ENCODE measurements at places on chromosomes 4 and X. TPM values are rescaled to one million over a fixed set of nuclear protein-coding genes. Genes with fewer than 3 reads are reported as not detected.

DNA sequence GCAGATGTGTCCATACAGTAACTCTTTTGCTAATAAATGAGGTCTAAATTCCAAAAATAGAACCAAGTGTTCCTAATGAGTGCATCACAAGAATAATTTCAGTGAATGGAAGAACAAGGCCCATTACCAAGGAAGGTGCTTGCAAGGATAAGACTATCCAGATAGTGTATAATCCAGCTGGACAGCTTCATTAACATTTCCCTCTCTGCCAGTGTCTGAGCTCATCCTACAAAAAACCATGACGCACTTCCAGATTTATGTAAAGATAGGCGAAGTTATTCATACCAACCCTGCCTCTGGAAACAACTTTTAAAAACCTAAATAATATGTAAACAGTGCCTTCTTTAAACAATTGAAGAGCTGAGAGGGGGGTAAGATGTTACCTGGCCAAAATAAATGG, 177.9 kb upstream of the STK26 start:
- no peak for DNase-seq

MGAT4D gene
- not detected for total RNA-seq

DNA sequence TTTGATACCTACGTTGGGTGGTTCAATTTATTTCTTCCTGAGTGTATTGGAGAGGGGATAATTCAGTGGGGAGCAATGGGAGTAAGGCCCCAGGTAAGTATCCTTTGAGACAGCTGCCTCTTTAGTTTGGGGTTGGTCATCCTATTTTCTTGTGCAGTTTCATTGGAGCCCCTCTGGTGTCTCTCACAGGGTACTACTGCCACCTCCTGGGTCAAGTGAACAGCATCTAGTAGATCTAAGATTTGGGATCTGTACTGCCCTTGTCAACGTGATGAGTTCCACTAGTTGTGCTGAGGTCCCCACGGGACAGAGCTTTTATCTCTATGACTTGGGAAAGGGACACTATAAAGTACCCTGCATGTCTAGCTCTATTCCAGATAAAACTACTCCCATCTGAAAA, 80.6 kb downstream of the PBDC1 start:
- peak; percentile 11 for DNase-seq

GRCh38 chr4:140816806-140817510, 60.8 kb upstream of the TBC1D9 start:
- DNase-seq: no peak

TMEM154 gene
- total RNA-seq: 72.2 TPM

- no peak for DNase-seq
Observed at GRCh38 chr4:10731162-10731561, 46.6 kb upstream of the CLNK start.

DNA sequence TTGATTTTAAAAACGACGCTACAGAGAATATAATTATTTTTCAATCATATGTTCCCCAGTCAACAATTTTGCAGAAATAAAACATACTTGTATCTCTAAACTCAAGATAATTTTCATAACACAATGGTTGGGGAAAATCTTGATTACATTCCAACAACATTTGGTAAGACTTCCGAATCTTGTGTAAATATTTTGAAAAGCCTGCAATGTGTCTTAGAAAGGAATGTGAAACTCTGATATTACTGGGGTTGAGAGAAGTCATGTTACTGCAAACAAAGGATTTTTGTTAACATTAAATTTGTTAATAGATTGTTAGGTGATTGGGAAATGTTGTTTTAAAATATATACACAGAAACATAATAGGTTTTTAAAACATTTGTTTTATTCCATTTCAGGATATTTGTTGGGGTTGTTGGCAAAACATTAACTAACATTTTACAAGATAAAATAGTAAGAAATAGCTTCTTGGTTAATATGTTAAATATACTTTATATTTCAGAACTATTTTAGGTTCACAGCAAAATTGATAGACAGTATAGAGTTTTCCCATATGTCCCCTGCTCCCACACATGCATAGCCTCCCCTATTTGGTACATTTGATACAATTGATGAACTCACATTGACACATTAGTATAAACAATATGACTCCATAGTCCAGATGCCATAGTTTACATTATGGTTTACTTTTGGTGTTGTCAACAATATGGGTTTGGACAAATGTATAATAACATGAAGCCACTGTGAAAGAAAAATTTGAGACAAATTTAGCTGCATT, 218.6 kb upstream of the FAM47A start:
- DNase-seq: no peak

DNA sequence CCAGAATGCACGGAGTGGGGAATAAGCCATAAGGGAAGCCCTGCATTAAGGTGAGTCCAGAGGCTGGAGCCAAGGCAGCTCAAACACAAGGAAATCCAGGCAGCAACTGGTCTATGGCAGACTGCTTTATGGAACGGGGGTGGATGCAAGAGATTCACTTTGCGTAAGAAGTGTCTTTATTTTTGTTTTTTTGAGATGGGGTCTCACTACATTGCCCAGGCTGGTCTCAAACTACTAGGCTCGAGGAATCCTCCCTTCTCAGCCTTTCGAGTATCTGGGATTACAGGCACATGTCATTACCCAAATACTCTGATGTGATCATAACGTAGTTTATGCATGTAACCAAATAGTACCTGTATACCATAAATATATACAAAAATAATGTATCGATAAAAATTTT, 199.5 kb downstream of the MAML3 start:
- DNase-seq: no peak

- no peak for DNase-seq
Observed at GRCh38 chrX:30965767-30966166, 76.7 kb upstream of the TAB3 start.

ZNF711 gene
- total RNA-seq: not detected

DNA sequence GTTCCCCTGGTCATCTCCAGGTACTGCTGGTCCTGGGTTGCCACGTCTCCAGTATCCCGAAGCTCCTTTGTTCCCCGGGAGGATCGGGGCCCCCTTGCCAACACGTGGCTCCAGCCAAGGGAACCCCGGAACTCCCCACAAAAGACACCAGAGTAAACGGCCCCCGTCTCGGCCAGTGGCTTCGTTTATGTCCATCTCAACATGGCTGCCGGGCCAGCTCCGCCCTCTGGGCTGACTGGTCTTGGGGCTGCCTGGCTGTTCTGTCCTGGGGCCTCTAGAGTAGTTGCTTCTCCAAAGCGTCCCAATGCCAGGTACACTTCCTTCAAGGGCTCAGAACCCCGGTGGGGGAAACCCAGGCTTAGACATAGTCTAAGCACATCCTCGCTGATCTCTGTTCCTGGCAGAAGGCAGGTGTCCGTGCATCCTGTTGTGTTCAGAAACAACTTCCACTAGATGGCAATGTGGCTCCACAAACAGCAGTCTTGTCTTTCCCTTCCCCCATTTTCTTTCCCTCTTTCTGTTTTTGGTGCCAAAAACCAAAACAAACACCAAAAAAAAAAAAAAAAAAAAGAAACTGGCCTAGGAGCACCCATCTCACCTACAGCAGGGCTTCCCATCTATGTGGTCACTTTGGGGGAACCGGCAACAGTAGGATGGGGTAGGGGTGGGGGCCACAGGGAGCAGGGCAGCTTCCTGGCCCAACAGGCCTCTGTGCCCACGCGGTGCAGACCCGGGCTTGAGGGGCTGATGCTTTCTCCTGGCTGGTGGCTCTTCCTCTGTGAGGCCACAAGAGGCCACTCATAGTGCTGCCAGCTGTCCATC, 35.3 kb downstream of the NBDY start:
- peak; percentile 65 for DNase-seq

DNA sequence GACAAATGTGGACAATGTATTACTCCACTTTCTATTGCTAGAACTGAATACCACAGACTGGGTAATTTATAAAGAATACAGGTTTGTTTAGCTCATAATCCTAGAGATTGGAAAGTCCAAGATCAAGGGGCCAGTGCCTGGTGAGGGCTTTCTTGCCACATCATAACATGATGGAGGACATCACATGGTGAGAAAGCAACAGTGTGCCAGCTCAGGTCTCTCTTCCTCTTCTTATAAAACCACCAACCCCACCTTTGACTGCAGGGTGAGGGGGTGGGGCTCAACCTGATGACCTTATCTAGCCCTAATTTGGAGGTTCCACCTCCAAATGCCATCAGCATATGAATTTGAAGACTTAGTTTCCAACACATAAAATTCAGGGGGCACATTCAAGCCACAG, 105.7 kb upstream of the CXorf66 start:
- no peak for DNase-seq

RAB33A gene
- not detected for total RNA-seq

AMOT gene
- total RNA-seq: 3.2 TPM

RTL9 gene
- 0.03 TPM for total RNA-seq

GRCh38 chr4:37516057-37516775, 170.0 kb downstream of the RELL1 start:
- no peak for DNase-seq

GTPBP6 gene
- total RNA-seq: 62.6 TPM

RAB40AL gene
- total RNA-seq: not detected

- DNase-seq: no peak
Observed at GRCh38 chrX:15881381-15881897, 26.8 kb upstream of the AP1S2 start.

DNA sequence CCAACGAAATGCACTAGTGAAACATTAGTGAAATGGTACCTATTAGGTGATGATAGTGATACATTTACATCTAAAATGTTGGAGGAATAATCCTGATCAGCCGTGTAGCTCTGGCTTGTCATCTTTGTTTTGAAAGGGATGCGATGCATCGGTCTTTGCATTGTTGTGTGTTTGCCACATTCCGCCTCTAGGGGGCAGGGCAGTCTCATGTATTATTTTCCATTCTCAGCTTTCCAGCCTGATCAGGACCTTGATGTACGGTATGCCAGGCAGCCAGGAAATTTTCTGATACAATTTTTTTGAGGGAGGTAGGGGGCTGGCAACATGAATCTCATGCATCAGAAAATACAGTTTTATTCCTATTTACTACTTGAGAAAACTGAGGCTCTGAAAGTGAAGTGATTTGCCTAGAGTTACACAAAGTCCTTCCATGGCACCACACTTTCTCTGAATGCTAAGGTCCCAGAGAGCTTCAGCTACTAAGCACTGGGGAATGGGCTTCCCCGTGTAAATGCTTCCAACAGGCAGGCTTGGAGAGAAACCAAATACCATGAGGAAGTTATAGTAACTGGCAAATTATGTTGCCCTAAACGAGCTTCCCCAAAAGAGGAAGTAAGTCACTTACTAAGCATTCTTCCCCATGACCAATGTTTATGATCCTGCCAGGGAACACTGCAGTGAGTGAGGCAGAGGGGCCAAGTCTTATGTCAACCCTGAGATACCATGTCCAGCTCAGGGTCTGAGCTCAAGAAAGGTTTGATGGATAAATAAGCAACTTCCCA, 31.8 kb upstream of the IQSEC2 start:
- peak; percentile 46 for DNase-seq

DNA sequence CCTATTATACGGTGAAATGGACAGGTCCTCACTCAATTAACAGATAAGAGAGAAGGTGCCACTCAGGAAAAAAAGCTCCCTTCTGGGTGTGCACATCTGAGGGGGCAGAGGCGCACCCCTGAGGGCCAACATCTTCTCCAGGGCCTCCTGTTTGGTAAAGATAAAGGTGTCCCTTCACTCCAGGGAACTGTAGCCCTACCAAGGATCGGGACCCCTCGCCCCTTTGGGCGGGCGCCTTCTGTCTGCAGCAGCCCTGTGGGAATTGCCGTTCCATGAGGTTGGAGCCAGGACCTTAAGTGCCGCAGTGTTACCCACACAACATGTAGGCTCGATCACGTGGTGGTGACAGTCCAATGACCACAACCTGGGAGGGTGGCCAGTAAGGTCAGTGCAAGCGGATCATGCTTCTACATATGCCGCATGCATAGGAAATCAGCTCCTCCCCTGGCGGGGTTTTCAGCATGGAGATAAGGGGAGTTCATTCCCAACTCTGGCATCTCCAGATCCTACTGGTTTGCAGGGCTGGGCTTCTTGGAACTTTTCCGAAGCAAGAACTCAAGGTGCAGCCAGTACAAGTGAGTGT, 253.3 kb downstream of the EVC2 start:
- no peak for DNase-seq

- no peak for DNase-seq
Observed at GRCh38 chrX:94850811-94851210, 1176.8 kb downstream of the FAM133A start.

C1GALT1C1 gene
- total RNA-seq: 24.1 TPM

DDIT4L gene
- total RNA-seq: 2.1 TPM

- DNase-seq: no peak
Observed at GRCh38 chrX:121336831-121337421, 289.5 kb downstream of the GLUD2 start.

ZNF141 gene
- total RNA-seq: not detected

- peak; percentile 6 for DNase-seq
Observed at GRCh38 chr4:144906181-144906925, 191.6 kb downstream of the ANAPC10 start.

DNA sequence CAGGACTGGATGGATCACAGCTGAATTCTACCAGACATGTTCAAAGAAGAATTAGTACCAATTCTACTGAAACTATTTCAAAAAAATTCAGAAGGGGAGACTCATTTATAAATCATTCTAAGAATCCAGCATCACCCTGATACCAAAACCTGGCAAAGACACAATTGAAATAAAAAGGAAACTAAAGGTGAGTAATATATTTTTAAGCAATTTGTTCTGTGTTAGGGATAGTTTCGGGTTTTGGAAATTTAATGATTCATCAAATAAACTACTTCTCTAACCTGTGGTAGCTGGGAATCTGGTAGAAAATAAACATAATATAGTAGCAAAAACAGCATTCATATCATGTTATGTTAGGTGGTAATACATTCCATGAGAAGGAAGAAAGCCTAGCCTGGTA, 662.2 kb upstream of the BOD1L1 start:
- peak; percentile 24 for DNase-seq

GRCh38 chr4:115851918-115852766, 738.7 kb upstream of the NDST4 start:
- peak; percentile 59 for DNase-seq

DNA sequence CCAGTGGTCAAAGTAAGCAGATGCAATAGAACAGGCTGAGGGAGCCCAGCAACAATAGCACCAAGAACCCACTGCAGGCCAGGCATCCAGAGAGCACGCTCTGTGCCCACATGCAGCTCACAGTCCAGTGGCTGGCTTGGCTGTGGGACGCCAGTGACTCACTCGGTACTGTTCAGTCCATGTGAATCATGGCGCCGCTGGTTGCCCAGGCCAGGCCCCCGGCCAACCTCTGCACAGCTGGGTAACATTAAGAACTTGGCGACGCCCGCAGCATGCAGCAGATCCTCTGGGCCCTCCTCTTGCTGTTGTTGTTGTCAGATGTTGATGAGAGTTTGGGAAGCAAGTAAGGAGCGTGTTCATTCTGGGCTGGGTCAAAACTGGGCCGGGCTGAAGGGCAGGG, 60.5 kb downstream of the MSX1 start:
- peak; percentile 4 for DNase-seq

- no peak for DNase-seq
Observed at GRCh38 chr4:36067116-36067515, 177.2 kb downstream of the ARAP2 start.

GRCh38 chr4:63563288-63564014, 845.8 kb downstream of the TECRL start:
- no peak for DNase-seq

PDCL2 gene
- total RNA-seq: not detected

XAGE1A gene
- total RNA-seq: 1.0 TPM

All from A172 (cell line).